ENCODE measurements at places on chromosomes 16 and 17.

DNA sequence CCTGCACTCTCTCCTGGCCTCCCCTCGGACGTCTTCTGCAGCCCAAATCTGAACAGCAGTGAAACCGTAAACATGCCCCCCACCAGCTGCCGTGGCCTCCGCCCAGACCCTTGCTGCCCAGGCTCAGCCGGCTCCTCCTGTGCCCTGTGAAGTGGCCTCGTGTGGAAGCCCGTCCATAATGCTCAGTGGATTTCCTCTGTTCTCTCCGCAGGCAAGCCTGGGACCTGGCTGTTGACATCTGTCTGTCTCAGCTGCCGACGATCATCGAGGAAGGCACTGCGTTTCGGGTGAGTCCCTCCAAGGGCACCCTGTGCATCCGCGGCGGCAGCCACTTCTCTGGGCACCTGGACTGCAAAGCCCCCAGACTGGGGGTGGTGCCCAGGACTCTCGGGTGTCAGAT lies 153.9 kb upstream of the CHMP6 start:
- DNase-seq, result no peak

DNA sequence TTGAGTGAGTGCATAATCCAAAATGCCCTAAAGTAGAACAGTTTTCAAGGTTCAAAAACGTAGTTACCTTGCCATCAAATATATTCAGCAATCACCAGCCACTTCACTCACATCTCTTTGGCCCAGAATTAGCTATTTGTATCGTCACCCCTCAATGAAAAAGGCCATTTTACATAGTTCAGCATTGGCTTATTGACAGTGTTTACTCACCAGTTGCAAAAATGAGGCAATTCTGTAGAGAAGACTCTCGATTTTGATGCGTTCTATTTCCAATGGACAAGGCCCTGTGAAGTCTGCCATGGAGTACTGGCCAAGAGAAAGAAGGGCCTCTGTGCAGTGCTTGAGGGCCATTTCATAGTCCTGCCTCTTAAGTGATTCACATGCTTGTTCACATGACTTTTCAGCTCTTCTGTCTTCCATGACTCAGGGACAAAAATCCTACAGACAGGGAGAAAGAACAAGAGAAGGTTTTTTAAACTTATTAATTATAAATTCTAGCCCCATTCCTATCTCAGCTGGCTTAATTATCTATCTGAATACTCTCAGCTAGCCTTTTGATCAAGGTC lies 26.5 kb downstream of the HELZ start:
- no peak for DNase-seq

DNA sequence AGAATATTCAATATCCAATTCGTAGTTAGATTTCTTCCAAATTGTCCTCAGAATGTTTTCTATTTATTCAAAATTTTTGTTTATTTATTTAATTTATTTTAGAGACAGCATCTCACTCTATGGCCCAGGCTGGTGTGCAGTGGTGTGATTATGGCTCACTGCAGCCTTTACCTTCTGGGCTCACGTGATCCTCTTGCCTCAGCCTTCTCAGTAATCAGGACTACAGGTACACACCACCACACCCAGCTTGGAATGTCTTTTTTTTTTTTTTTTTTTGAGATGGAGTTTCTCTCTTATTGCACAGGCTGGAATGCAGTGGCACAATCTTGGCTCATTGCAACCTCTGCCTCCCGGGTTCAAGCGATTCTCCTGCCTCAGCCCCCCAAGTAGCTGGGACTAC lies 3.5 kb upstream of the DRG2 start:
- no peak for DNase-seq

DNA sequence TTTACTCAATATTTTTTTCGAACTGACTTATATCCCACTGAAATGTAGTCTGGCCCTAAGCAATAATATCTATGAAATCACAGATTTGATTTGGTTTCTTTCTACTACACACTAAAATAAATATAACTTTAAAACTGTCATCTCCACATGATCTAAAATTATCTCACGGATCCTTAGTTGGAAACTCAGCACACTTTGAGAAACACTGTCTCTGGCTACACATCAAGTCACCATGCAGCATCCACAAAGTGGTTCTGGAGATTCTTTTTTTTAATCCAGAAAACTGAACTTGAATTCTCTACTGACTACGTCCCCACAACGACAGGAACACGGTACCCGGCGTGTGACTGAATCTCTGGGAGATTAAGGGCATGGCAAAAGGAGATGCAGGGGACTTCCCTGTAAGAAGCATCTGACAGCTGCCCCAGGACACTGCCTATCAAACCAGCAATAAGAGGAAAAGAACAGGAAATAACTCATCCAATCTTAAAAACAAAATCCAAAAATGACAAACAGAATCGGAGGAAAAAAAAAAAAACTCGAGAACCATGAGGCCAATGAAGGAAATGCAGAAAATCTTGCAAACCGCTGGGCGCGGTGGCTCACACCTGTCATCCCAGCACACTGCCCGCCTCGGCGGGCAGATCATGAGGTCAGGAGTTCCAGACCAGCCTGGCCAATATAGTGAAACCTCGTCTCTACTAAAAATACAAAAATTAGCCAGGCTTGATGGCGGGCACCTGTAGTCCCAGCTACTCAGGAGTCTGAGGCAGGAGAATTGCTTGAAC lies 141.0 kb upstream of the RCVRN start:
- no peak for DNase-seq

- DNase-seq, result no peak
Observed at GRCh38 chr17:16171613-16172012, 43.7 kb downstream of the NCOR1 start.

DNA sequence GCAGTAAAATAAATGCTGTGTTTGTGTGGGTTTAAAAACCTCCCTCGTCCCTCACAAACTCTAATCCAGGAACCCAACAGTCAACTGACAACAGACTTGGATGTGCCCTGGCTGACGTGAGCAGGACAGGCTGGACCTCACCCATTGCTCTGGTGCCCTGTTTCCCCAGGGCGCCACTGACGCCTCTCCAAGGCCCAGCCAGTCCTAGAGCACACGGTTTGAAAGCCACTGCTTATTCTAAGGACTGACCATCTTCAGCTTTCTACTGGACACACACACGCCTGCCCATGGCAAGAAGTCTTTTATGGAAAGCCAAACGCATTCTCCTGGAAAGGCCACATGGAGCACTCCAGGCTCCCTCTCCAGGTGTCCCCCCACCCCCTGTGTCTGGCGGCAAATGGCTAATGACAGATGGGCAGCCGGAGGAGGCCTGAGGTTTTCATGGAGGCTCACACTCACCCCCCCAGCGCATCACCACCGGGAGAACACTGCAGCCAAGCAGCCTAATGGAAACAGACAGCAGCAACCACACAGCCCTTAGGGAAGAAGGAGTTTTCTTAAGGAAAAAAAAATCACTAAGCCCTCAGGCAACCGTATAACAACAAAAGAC lies 319.2 kb downstream of the SOX9 start:
- DNase-seq, result no peak

GRCh38 chr16:29789775-29790182 lies 772 bp upstream of the KIF22 start:
- DNase-seq, result no peak

GRCh38 chr16:80790751-80791150 lies 13.6 kb downstream of the CDYL2 start:
- DNase-seq, result no peak

GRCh38 chr17:4175921-4176807 lies 33.2 kb downstream of the CYB5D2 start:
- DNase-seq, result peak; percentile 17

Data from activated CD4-positive, alpha-beta T cell treated with anti-CD3 and anti-CD28 coated beads for 1 hour (primary cell).